ENCODE measurements at places on chromosomes 7 and 10. TPM values are rescaled to one million over a fixed set of nuclear protein-coding genes. Genes with fewer than 3 reads are reported as not detected.
A peak's percentile ranks its signal among the peaks of the same experiment; 100 is the strongest.

The KCNMA1 gene
- 3.1 TPM for total RNA-seq

GRCh38 chr7:141306081-141306480, 232.2 kb downstream of the TMEM178B start:
- DNase-seq: no peak

The KIF11 gene
- 2.0 TPM for total RNA-seq

The FGFR2 gene
- not detected for total RNA-seq

The TACC2 gene
- total RNA-seq: not detected

DNA sequence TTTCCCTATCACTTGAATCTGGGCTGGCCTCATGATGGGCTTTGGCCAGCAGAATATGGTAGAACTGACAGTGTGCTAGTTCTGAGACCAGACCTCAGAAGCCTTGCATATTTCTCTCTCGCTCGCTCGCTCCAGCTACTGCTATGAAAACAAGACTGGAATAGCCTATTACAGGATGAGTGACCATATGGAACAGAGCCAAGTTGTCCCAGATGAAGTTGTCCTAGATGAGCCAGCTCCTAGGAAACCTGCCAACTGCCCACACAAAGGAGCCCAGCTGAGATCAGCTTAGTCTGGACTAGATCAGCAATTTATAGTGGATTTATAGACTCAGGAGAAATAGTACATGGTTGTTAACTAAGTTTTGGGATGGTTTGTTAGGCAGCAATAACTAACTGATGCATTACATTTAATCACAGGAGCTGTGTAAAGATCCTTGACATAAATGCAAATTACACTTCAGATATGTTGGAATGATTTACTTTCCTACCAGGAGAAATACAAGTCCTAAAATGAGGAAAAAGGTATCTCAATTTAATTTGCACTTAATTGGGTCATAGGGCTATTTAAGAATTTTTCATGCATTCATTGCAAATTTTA, 6.8 kb upstream of the HECW1 start:
- DNase-seq: no peak

- DNase-seq: peak; percentile 15
These were observed 120.6 kb downstream of the PRPF18 start for GRCh38 chr10:13707156-13707881.

DNA sequence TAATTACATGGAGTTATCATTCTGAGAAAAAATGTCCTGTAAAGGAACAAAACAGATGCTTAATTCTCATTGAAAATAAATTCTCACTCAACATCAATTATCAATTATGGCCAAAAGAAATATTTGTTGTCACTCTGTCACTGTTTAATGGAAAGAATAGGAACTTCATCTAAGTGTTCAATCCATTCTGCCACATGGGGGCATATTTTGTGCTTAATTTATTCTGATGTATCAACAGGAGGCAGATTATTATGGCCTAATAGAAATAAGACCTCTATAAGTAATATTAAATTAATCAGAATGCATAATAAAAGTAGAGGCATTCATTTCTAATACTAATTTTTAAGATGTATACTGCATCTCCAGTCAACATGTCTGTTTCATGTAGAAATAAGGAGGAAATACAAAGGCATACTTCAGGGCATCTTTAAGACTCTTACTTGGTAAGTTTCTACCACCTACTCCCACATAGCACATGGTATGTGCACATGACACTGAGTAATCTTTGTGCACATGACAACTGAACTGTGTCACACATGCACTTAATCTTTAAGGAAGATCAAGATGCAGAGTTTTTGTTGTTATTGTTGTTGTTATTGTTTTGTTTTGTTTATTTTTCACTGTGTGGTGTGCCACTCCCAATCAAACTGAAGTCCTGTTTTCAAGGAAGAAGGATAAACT, 420.4 kb upstream of the SEMA3A start:
- DNase-seq: no peak

The FAM180A gene
- total RNA-seq: not detected

DNA sequence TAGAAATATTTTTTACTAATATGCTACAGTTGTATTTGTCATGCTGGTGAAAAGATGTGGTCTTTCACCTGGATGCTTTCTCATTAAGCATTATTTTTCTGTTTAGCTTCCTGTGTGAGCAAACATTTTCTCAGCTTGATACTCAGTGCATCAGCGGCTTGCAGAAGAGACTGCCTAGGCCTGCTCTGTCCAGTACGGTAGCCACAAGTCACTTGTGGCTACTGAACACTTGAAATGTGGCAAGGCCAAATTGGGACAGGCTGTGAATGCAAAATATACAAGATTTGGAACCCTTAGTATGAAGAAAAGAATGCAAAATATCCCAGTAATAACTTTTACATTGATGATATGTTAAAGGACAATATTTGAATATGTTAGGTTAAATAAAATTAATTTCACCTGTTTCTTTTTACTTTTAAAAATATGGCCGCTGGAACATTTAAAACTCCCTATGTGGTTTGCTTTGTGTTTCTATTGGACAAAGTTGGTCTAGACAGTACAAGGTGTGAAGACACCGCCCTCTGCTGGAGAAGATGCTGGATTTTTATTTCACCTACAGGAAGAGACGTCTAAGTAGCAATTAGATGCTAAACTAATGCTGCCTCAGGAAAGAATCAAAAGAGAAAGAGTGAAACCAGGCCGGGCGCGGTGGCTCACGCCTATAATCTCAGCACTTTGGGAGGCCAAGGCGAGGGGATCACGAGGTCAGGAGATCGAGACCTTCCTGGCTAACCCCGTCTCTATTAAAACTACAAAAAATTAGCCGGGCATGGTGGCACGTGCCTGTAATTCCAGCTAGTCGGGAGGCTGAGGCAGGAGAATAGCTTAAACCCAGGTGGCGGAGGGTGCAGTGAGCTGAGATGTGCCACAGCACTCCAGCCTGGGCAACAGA, 5.3 kb downstream of the SRGN start:
- peak; percentile 90 for DNase-seq

DNA sequence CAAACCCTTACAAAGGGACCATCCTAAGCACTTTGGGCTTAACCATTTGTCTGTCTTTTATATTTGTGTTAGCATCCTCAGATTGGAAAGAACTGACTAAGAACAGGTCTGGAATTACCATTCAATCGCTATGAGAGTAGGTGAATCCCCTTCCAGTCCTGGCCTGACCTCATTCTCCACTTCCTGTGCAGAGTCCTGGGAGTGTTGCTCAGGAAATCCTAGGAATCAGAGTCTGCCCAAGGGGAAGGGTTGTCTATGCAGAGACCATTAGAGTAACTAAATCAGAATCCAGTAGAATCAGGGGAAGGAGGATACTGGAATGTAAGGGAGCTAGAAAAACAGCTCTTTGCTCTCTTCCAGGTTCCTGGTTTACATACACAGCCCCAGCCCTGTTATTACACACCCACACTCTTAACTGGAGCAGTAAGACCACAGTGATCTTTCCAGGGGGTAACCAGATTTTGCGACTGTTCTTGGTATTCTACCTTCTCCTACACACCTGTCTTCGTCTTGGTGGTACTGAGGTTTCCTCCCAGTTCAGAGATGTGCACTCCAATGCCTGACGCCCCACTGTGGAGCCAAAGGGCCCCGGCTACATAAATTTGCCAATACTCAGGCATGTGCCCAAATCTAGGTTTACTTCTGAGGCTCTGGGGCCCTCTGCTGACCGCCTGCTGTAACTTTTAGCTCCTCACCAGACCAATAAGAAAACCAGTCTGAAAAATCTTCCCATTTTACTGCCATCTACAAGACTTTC, 103.7 kb downstream of the RNF216 start:
- peak; percentile 74 for DNase-seq

- no peak for DNase-seq
These were observed 181.5 kb upstream of the AOAH start for GRCh38 chr7:36905841-36906240.

All from B cell (primary cell).